ENCODE measurements at places on chromosomes 3 and 15. TPM values are rescaled to one million over a fixed set of nuclear protein-coding genes. Genes with fewer than 3 reads are reported as not detected.
A peak's percentile ranks its signal among the peaks of the same experiment; 100 is the strongest.

Gene UBE2E1
- 120 TPM for total RNA-seq

Gene FETUB
- not detected for total RNA-seq

Gene PRR20G
- not detected for total RNA-seq

Gene AGBL1
- total RNA-seq: not detected

Gene OGG1
- 18.6 TPM for total RNA-seq

DNA sequence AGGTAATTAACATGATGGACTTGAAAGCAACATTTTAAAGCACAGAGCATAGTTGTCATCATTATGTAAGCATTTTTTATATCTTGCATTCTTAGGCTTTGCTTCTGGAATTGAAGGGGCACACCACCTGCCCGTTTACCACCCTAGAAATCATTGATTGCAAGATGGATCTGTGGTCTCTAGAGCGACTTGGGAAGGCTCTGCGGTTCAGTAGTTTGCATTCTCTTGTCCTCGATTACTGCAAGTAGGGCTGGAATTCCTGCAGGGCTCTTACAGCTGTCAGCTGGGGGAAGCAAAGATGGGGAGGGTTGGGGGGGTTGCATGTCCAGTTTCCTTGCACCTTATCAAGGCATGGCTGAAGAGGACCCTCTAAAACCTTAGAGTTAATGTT, 56.7 kb upstream of the RNF7 start:
- no peak for DNase-seq

GRCh38 chr3:120147072-120147871, 53.0 kb upstream of the GSK3B start:
- no peak for DNase-seq

GRCh38 chr3:155138677-155139076, 58.6 kb downstream of the MME start:
- DNase-seq: no peak

Gene NAALADL2
- total RNA-seq: 3.4 TPM

DNA sequence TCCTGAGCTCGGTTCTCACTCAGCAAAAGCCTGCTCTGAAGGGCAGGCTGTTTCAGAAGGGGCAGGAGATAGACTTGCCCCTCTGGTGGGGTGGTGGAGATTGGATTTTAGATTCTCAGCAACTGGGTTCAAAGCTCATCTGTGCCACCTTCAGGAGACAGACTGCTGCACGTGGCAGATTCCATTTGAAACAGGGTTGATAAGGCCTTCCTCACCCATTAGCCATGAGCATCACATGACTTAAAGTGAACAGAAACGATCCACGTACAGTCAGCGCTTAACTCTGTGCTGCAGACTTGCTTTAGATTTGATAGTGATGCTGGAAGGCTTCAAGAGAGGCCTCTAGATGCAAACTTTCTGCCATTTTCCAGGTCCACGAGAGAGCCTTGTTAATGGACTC, 35.0 kb upstream of the MGLL start:
- no peak for DNase-seq

Gene TTC23
- total RNA-seq: 22.3 TPM

Gene TBL1XR1
- 200 TPM for total RNA-seq

DNA sequence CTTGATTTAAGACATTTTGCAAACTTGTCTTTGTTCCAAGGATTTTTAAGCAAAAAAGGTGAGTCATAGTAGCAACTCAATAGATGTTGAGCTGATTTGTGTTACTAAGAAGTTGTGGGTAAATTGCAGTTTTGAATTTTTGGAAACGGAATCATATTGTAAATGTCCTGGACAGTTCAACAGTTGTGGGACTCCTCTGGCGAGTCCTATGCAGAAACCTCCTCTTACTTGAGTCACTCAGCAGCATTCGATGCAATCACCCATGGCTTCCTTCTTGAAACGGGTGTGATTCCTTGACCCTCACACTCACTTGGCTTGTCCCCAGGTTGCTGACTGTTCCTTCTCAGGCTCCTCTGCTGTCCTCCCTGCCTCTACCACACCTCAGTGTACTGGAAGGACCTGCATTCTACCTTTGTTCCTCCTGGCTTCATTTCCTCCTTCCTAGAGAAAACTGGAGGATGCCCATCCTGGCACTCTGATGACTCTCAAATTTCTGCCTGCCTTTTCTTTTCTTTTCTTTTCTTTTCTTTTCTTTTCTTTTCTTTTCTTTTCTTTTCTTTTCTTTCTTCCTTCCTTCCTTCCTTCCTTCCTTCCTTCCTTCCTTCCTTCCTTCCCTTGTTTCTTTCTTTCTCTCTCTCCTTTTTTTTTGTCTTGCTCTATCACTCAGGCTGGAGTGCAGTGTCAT, 52.8 kb upstream of the DGKG start:
- no peak for DNase-seq

- DNase-seq: peak; percentile 90
Observed at GRCh38 chr3:27590437-27591298, 106.5 kb upstream of the SLC4A7 start.

DNA sequence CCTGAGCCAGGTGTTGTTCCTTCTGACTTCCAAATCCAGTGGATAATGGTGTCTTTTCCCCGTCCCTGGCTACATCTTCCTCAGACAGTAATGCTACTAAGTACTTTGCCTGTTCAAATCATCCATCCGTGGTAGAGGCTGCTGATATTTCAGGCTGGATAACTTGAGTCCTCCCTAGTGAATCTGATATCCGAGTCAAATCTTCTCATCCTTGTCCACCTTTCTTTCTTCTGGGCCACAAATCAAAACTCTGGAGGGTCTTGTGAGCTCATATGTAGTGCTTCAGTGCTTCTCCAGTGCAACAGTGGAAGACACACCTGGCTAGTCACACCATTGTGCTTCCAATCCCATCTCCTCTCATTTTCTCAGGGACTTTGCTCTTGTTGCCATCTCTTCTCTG, 11.2 kb downstream of the SH3GL3 start:
- no peak for DNase-seq

GRCh38 chr3:37645517-37646380, 215.9 kb upstream of the CTDSPL start:
- DNase-seq: no peak

DNA sequence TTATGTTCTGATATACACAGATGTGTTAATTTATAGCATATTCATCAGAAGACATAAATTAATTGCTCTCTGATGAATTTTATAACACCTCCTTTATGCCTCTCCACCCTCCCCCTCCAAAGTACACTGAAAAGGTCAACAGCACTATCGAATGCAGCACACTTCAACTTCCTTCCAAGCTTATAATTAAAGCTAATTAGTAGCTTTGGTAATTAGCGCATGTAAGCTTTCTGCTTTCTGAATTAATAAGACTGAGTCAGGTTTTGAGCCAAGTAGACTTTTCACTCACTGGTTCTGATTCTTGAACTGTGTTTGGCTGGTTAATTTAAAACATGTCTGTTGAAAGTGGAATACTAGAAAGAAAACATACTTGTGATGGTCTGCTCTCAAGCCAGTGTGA, 760.8 kb upstream of the CFAP20DC start:
- no peak for DNase-seq

Gene DTX3L
- total RNA-seq: 13.1 TPM

- DNase-seq: no peak
Observed at GRCh38 chr15:48222627-48223026, 16.5 kb downstream of the SLC12A1 start.

DNA sequence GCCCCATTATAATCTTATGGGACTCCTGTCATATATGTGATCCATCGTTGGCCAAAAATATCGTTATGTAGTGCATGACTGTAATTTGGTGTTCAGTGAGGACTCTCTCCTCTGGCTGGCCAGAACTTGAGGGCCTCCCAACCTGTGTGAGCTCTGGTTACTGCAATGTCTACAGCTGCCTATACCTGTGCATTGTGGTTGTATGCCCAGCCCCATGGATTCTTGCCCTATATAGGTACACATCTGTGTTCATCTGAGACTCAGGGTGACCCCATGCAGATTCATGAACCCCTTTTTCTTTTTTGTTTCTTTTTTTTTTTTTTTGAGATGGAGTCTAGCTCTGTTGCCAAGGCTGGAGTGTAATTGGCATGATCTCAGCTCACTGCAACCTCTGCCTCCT, 32.6 kb upstream of the KLF13 start:
- DNase-seq: no peak

- no peak for DNase-seq
Observed at GRCh38 chr3:124516333-124516732, 213.9 kb upstream of the UMPS start.

- DNase-seq: no peak
Observed at GRCh38 chr3:173614522-173614921, 217.0 kb downstream of the NLGN1 start.

GRCh38 chr3:113268311-113268710, 57.0 kb downstream of the BOC start:
- no peak for DNase-seq

Gene PLA2G4B
- 0.85 TPM for total RNA-seq

DNA sequence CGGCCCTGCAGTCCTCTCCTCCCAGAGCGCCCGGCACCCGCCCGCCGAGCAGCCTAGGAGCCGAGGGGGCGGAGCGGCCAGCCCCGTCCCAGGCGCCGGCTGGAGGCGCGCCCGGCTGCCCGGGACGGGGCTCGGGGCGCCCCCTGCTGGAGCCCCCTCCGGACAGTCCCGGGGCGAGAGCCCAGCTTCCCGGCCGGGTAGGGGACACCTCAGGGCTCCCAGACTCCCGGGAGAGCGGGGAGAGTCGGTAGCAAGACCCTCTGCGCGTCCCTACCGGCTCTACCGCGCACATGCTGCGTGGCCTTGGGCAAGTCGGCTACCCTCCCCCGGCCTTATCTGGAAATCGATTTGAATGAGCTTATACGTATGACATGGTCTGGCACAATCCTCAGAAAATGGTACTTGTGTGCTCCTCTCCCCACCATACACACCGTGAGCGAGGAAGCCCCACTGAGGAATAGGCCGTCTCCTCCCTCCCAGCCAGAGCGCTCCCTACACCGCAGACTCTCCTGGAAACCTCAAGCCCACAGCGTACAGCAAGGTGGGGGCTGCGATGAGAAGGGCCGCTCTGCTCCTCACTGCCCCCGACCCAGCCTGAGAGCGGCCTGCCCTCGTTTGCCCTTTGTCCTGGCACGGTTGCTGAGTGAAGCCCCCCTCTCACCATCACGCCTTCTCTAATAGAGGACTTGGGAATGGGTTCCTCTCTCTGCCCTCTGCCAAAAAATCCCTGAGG, at the start of gene DAPK2:
TSS of gene DAPK2 (minus strand) at position 65 of the 733 bp plus-strand sequence. CDS start 6,224 bp downstream, outside the sequence.
- DNase-seq: no peak

GRCh38 chr15:39658740-39659139, 77.9 kb downstream of the THBS1 start:
- DNase-seq: no peak

DNA sequence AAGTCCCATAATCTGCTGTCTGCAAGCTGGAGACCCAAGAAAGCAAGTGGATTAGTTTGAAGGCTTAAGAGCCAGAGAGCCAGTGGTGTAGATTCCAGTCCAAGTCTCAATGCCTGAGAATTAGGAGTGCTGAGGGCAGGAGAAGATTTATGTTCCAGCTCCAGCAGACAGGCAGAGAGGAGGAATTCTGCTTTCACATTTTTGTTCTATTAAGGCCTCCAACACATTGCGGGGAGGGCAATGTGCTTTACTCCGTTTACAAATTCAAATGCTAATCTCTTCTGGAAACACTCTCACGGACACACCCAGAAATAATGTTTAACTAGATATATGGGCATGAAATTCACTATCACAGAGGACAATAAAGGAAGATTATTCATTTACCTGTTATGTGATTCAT, 54.0 kb downstream of the DPH6 start:
- no peak for DNase-seq

All from pulmonary artery endothelial cell (primary cell).